ENCODE measurements at places on chromosomes 3 and 15. TPM values are rescaled to one million over a fixed set of nuclear protein-coding genes. Genes with fewer than 3 reads are reported as not detected.
A peak's percentile ranks its signal among the peaks of the same experiment; 100 is the strongest.

The OCA2 gene
- polyA plus RNA-seq: not detected

The DUOXA1 gene
- polyA plus RNA-seq: not detected

The WDR93 gene
- 0.05 TPM for polyA plus RNA-seq

The RFX7 gene
- polyA plus RNA-seq: 10.5 TPM

The SLC22A14 gene
- not detected for polyA plus RNA-seq

The GOLGA6B gene
- not detected for polyA plus RNA-seq

The ST3GAL6 gene
- 1.2 TPM for polyA plus RNA-seq

The GABRB3 gene
- polyA plus RNA-seq: 0.63 TPM

- no peak for DNase-seq
Measured at GRCh38 chr3:146780251-146780650, 175.1 kb upstream of the PLSCR5 start.

GRCh38 chr15:65083262-65083701, 6.7 kb downstream of the KBTBD13 start:
- peak; percentile 44 for DNase-seq

GRCh38 chr3:84836961-84837360, 121.8 kb upstream of the CADM2 start:
- no peak for DNase-seq

DNA sequence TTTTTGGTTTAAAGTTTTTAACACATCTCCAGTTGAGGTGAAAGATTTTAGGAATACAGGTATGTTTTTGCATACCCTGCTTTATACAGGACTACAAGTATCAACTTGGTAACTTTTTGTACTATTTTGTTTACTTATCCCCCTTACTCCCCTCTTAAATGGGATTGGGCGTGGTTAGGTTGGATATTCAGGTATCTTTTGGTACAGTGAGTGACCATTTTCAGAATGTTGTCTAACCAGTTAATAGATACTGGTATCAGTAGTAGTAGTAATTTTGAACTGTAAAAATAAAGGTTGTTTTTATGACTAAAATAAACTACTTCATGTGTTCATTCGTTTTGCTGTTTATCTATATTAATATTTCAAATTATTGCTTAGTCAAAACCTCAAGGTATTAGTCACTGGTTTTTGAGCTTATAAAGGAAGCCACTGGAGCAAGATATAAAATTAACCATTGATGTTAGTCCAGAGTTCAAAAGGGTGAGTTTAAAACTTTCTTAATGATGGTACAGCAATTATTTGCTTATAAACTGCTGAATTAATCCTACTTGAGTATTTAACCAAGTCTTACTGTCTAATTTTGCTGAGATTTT, 3.3 kb downstream of the MME start:
- no peak for DNase-seq

GRCh38 chr3:188152660-188153436, 1.1 kb upstream of the LPP start:
- DNase-seq: peak; percentile 29

- no peak for DNase-seq
Measured at GRCh38 chr3:111690242-111690641, 95.1 kb upstream of the ZBED2 start.

DNA sequence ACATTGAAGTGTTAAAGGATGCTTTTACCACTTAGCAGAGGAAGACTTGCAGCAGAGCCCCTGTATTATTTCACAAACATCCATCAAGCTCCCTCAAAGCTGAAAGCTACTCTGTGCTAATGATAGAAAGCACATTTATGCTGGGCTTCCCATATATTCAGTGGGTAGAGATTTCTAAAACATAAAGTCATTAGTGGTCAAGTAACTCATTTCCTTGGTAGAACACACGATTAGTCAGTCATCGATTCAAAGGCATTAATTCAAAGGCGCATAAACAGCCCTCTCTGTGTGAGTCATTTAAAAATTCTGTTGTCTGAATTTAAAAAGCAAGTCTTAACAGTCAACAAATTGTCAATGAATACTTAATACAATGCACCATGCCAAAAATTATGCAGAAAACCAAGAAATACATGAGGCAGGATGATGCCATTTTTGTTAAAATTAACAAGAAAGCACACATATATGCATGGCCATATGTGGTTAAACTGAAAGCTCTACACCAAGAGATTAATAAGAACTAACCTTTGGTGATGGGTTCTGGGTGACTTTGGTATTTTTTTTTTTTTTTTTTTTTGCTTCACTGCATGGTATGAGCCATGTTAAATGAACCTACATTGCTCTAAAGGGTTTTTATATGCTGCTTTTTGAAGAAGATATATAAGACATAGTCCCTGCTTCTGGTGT, 61.7 kb downstream of the LDHAL6B start:
- no peak for DNase-seq

DNA sequence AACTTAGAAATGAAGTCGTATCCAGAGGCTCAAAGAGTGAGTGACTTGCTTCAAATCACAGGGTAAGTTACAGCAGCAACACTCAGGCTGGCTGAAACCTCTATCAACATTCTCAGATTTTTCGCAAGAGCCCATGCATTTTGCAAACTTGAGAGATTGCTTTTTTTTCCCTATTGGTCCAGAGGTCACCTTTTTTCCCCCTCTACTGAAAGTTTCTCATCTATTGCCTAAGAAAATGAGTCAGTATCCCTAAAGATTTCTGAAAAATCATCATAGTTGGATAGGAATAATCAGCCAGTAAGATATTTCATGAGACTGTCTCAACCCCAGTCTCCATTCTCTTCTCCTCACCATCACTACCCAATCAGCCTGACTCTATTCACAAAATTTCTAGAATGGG, 410.6 kb downstream of the FOXP1 start:
- peak; percentile 45 for DNase-seq

- no peak for DNase-seq
Measured at GRCh38 chr15:39415634-39416033, 165.2 kb upstream of the THBS1 start.

DNA sequence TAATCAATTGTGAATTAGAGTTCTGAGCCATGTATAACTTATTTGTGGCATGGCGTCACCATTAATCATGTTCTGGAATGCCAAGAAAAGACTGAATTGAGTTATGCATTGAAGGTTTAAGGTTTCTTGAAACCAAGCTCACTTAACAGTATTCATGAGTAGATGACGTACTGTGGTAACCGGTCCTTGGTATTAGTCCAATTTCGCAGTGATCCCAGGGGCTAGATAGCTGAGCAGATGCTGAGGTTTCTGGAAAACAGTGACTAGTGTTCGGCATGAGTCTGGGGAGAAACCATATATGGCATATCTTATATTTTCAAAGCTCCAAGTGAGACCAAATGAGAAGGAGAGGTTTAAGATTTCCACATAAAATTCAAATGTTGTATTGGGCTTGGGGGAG, 218.3 kb upstream of the LYSMD4 start:
- no peak for DNase-seq

DNA sequence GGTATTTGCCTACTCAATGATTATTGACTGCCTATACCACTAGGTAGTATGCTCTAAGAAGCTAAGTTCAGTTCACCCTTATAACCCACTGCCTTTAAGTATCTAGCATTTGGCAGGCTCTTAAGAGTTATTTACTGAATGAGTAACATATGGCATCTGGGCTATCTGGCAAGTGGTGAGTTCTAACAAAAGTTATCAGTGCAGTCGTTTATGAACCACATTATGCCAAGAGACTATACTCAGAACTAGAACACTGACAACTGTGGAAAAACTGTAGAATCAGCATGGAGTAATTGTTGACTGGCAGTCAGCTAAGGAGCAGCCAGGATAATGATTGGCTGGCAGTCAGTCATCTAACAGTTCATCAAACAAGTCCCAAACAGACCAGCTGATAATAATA, 25.8 kb downstream of the RAF1 start:
- DNase-seq: no peak

GRCh38 chr15:66097151-66098021, 156.2 kb downstream of the MEGF11 start:
- no peak for DNase-seq

- no peak for DNase-seq
Measured at GRCh38 chr3:9099702-9100512, 136.6 kb upstream of the RAD18 start.

DNA sequence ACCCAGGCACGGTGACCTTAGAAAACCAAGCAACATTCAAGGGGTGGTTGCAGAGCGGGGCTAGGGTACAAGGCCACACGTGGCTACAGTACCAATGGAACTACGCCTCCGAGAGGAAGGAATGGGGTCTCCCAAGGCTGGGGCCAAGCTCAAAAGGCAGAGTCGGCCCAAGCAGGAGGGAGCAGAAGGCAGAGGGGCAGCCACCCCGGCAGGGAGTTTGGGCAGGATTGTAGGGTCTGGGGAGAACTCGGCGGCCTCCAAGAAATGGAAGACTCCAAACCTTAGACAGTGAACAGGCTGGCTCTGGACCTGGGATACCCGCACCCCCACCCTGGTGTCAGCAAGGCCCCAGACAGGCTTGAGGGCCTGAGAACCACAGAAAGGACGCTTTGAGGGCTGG, 28.7 kb downstream of the ATRIP start:
- DNase-seq: no peak

DNA sequence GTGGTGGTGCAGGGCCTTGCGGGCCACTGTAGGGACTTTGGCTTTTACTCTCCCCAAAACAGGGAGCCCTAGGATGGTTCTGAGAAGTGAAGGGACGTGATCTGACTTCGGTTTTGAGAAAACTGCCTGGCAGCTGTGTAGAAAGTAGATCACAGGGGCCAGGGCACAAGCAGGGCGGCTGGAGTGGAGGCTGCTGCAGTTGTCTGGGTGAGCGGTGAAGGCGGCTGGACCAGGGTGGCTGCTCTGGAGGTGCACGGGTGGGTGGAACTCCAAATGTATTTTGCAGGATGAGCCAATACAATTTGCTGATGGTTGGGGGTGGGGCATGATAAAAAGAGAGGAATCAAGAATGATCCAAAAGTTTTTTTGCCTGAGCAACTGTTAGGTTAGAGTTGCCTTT, 29.8 kb upstream of the TRH start:
- DNase-seq: no peak

Measured in AG04450 (cell line).